Suppressor macrophage treated with lipopolysaccharide for 4 hours (primary cell): ENCODE measurements at places on chromosomes 1 and 21.

DNA sequence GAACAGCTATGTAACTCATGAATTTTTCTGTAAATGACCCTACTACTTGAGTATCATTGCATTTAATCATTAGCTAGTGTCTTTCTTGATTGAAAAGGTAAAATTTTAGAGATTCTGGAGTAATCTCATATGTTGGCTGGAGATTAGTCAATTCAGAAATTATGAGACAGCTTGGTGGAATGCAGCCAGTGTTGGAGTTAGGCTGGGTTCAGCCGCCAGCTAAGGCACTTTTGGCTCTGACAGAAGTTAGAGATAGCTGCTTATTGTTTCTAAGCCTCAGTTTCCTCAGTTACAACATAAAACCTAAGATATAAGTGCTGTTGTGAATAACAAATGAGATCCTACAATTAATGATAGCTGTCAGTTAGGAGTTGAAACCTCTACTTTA is 49.4 kb downstream of the TBCE start:
- DNase-seq: no peak

GRCh38 chr1:34696981-34697380 is 57.9 kb upstream of the GJB5 start:
- no peak for DNase-seq

DNA sequence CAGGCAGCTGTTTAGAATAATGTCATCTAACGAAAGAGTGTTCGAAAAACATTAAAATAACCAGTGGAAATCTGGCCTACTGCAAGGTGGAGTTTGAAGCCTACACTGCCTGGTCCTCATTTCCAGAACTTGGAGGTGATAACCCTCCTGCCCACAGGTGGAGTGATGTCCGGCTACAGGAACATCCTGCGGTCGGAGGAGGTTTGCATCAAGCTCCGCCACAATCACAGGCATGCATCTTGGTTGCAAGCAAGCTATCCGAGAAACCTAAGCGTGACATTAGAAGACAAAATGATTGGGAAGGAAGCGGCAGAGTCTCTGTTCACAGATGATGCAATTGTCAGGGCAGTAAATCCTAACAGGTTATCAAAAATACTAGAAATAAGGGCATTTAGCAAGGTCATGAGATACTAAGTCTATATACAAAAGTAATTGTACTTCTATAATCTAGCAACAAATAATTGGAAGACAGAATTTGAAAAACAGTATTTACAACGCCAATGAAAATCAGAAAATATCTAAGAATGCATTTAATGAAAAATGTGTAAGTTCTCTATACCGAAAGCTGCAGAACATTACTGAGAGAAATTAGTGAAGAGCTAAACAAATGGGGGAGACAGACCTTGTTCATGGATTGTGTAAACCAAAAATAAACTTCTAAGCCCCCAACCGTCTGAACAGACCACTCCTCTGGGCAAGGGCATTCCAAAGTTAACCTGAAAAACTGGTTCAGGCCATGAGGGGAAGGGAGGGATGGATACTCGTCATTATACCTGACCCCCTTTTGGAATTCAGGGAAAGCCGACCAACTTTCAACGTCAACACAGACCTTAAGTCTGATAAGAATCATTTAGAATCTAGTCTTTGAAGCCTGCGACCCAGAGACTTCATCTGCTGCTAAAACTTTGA is 4.7 kb upstream of the SLC19A1 start:
- DNase-seq: no peak

DNA sequence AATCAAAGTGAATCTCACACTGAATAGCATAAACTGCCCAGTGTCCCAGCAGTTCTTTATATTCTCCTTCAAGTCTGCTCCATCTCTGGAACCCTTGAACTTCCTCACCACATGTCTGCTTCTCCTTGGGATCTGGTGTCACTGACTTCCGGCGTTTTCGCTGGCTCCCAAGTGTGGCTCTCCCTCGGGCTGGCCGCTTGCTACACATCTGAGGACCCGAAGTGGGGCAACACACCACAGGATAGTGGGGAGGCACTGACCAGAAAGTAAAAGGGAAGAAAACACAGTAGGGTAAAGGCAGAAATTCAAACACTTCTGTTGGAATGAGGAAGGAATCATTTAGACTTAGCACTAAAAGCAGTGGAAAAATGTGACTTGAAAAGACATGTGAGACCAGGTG is 5.1 kb downstream of the NIT1 start:
- DNase-seq: no peak

DNA sequence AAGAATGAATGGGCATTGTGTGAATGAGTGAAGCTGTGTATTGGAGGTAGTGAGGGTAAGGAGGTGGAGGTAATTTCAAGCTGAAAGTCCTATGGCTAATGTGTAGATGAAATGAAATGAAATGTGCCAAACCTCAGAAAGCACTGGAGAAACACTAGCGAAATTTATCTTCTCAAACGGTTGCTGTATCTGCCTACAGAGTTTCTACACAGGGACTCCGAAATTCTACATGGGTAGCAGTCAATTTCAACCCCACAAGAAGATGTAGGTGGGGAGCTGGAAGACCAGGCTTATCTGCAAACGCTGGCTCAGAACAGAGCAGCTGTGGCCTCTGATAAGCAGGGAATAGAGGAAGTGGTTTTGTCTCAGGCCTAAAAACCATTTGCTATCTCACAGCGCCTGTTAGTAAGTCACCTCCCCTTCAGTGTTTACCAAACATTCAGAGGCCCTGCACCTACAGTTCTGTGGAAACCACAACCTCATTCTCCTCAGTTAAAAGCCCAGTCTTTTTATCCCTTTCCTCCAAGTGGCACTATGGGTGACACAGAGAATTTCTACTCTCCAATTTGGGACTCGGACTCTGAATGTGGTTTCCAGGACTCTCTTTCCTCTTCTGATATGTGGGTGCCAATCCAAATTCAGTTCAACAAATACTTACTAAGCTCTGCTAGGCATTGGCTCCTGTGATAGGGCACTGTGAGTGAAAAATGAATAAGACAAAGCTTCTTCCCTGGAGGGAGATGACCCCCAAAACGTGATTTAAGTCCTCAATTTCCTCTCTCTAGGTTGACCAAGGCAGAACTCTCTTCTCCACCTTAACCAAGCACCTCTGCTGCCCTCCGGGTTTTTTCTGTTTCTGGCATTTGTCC is 17.2 kb upstream of the SLAMF6 start:
- DNase-seq: peak; percentile 52

DNA sequence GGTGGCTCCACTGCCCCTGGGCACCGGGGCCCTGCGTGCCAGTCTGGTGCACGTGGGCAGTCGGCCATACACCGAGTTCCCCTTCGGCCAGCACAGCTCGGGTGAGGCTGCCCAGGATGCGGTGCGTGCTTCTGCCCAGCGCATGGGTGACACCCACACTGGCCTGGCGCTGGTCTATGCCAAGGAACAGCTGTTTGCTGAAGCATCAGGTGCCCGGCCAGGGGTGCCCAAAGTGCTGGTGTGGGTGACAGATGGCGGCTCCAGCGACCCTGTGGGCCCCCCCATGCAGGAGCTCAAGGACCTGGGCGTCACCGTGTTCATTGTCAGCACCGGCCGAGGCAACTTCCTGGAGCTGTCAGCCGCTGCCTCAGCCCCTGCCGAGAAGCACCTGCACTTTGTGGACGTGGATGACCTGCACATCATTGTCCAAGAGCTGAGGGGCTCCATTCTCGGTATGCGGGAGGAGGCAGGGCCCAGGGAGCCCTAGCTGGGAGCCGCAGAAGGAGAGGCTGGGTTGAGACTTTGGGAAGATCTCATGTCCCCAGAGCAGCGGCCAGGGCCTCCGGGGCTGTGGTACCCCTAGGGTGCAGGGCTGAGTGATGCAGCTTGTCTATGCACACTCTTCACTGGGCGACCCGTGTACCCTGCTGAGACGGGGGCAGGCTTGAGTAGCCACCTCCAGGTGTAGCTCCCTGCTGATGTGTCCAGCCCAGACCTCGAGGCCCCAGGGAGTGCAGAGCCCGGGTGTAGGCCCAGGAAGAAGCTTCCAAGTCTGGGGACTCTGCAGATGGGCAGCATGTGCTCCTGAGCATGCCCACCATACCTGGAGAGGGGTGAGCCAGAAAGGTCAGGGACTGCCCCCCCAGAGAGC is 1.8 kb downstream of the VWA1 start:
- DNase-seq: no peak

DNA sequence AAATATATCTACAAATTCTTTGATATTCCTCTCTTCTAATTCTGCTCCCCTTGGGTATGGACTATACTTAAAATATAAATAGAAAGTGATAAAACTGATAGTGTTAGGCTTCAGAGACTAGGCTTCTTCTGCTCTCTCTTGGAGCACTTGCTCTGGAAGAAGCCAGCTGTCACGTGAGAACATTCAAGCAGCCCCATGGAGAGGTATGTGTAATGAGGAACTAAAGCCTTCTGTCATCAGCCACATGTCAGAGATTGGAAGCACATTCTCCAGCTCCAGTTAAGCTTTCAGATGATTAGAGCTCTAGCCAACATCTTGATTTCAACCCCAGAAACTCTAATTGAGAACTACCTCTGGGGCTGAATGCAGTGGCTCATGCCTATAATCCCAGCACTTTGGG is 34.3 kb downstream of the XKR8 start:
- peak; percentile 66 for DNase-seq

- DNase-seq: no peak
Observed at GRCh38 chr1:222979561-222979960, 163.5 kb downstream of the TLR5 start.

GRCh38 chr21:15003463-15004135 is 61.2 kb downstream of the NRIP1 start:
- DNase-seq: no peak

DNA sequence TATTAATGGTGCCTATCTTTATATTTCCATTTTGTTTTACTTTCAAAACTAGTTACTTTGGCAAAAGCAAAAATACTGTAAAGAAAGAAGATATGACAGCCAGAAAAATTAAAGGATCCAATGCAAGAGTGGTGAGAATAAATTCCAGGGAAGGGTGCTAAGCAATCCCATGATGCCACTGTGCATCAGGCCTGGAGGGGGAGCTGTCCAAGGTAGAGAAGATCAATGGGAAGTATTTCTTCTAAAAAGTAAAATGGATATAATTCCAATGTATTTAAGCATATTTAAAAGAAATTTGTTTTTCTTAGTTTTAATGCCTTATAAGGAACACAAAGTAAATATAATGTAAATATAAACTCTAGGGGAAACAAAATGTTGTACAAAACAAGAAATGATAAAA is 1382.2 kb upstream of the B3GALT2 start:
- DNase-seq: no peak

DNA sequence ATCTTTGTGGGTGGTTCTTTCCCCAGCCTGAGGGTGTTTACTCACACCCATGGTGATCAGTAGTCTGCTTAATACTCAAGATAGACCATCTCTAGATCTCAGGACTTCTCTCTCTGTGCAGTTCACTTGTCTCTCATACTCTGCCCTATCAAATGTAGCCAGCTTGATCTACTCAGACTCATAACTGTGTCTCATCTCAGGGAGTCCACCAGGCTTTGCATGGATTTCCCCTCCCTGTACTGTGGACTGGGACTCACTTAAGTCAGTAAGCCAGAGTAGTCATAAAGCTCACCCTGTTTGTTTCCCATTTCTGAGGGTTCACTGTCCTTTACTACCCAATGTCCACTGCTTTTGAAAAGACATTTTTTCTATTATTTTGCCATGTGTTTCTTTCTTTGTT is 41.8 kb downstream of the LYPLAL1 start:
- no peak for DNase-seq

DNA sequence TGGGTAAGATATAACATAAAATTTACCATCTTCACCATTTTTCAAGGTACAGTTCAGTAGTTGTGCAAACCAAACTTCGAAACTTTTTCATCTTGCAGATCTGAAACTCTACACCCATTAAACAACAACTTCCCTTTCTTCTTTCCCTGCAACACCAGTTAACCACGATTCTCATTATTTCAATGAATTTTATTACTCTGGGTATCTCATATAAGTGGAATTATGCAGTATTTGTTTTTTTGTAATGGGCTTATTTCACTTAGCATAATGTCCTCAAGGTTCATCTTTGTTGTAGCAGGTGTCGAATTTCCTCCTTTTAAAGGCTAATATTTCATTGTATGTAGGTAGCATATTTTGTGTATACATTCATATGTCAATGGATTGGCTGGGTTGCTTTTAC is 146.1 kb downstream of the SPATA46 start:
- no peak for DNase-seq

DNA sequence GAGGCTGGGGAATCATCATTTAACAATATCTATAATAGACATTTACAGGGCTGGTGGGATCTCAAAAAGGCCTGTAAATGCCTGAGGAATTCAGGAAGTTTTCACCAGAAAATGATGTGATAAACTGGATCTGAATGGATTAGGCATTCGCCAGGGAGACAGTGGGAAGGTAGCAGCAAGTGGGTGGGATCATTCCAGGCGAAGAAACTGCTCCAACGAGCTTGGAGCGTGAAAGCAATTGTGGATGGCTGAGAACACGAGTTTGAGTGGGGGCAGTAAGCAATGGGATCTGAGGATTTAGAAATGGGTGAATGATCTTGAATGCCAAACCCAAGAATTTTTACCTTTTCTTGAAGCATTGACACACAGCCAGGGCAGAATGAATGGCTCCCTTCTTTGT is 8.9 kb upstream of the NDUFS5 start:
- no peak for DNase-seq

- DNase-seq: no peak
Observed at GRCh38 chr1:37305841-37306240, 168.5 kb upstream of the ZC3H12A start.

DNA sequence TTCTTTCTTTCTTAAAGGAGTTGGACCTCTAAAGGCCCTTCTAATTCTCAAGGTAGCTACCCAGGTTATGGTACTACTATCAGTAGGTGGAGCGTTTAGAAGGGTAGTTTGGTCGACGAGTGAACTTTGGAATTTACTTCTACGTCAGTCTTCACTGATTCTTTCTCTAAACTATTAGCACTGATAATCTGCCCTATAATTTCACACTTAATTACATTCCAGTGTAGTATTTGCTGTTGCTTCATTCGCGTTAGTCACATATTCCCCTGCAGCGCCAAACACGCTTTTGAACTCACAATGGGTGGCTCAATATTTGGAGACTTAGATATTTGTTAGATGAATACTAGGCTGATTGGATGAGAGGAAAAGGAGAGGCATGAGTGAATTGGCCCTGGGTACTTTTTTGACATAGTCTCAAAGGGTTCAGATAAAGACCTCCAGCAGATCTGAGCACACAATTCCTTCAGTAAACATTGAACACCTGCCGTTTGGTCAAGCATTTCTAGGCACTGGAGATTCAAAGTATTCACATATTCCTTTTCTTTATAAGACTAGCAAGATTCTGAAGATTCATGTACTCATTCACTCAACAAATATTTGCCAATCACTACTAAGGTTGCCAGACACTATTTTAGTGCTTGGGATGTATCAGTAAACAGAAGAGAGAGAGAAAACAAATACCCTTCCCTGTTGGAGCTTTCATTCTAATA is 929 bp upstream of the FOXJ3 start:
- DNase-seq: peak; percentile 28

DNA sequence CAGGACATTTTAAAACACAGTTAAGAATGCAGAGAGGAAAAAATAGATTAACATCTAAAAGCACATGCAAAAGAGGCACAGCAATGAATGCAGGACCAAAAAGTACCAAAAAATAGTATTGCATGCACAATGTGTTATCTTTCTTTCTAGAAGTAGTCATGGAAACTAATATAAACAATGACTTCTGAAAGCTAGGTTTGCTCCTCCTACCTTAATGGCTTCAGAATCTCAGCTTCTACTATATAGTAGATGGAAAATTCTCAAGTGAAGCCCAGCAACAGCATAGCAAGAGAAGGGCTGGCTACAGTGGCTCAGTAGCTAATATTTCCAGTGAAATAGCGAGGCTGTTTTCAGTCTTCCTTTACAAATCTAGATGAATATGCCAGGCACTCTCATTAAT is 125.1 kb downstream of the CRB1 start:
- no peak for DNase-seq
